ENCODE measurements at places on chromosomes 2 and 18.

DNA sequence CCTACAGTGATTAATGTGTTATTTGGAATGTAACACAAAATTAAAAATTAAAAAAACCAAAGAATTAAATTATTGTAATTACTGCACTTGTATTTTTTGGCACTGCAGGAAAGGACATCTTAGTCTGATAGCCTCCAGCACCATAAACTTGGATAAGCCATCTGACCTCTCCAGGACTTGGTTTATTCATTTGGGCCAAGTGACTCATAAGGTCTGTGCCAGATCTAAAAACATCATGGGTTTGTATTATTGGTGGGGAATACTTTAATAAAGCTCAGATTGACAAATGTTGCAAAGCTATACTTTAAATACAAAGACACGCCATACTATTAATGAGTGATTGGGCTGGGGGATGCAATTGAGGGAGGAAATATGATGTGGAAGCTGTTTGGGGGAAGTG, 225.2 kb downstream of the ZNF521 start:
- DNase-seq, result no peak

GRCh38 chr2:71882949-71883472, 264.7 kb downstream of the CYP26B1 start:
- no peak for DNase-seq

DNA sequence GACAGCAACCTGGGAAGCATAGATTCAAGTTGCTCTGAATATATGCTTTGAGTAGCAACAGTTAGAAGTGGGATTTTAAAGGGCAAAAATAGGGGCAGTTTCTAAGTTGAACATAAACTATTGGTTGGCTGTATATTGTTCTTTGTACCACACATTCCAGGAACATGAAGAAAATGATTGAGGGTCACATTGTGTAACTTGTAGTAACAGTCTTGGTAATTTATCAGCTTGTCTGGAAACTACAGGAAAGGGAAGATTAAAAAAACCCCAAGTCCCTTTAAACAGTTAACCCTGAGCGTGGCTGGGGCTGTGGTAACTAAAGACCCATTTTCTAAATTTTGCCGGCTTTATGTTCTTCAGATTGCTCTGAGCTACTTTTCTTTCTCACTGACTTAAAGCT, 7.4 kb downstream of the PLEKHB2 start:
- no peak for DNase-seq

GRCh38 chr2:238105506-238106338, 5.6 kb downstream of the ESPNL start:
- DNase-seq, result no peak

- no peak for DNase-seq
Measured at GRCh38 chr2:230658877-230659652, 53.6 kb upstream of the CAB39 start.

DNA sequence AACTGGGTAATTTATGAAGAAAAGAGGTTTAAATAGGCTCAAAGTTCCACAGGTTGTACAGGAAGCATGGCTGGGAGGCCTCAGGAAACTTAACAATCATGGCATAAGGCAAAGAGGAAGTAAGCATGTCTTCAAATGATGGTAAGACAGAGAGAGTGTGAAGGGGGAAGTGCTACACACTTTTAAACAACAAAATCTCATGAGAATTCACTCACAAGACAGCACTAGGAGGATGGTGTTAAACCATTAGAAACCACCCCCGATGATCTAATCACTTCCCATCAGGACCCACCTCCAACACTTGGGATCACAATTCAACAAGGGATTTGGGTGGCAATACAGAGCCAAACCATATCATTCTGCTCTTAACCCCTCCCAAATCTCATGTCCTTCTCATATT, 34.9 kb downstream of the CFAP210 start:
- no peak for DNase-seq

DNA sequence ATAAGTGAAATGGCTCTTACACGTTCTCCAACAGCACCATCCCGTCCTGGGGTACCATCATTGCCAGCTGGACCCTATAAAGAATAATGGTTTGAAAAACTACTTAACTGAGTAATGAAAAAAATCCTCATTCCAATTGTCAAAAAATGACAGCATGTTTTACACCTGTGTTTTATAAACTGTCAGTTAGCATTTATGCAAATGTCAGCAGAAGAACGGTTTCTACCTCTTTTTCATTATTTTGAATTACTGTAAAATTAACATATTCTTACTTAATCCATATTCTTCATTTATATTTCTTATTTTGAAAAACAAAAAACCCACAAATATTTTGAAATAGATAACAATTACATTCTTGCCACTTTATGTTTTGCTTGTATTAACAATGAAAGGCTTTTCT, 74.0 kb downstream of the COL3A1 start:
- DNase-seq, result no peak

DNA sequence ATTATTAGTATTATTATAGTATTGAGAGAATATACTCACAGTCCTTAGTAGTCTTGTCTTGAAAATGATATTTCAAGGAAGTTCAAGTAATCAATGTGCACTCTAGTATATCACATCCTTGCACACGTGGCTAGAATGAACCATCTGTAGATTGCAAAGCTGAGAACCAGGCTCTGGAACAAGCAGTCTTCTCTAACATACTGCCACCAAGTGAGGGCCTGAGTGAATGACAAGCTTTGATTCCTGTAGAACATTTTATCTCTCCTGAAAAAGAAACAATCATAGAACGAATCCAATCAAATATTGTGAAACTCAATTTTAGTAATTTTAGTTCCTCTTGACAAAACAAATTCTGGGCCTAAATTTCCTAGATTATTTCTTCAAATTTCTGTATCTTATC, 55.3 kb upstream of the SULT1C3 start:
- DNase-seq, result peak; percentile 10

DNA sequence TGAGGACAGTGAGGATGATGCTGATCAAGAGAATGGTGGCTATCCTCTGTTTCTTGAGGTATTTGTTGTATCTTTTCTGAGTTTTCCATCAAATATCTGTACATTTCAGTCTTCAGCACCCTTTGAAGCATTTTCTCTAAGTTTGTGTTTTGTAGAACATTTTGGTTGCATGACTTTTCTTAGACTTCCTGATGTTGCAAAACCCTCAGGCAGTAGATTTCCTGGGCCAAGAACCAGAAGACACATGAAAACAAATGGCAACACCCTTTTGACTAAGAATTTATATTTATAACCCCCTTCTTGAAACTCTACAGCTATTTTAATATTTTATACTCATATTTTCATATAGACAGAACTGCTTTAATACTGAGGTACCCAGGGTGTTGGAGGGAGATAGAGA, 16.2 kb downstream of the HNMT start:
- no peak for DNase-seq

DNA sequence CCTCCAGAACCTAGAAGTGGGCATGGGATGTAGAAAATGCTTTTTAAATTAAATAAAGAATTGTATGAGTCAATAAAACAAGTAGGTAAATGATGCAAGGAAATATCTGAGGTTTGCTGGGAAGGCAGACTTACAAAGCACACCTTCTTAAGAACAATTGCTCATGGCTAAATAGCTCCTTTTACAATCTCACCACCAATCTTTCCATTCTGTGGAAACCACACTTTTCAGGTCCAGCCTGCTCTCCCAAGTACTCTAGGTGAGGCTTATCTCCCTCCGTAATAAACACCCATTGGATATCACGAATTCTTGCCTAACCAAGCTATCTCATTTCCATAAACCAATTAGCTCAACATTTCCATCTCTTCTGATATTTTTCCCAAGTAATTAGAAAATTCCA, 91.5 kb upstream of the SLC8A1 start:
- DNase-seq, result no peak

- peak; percentile 24 for DNase-seq
Measured at GRCh38 chr2:162888652-162889051, 50.1 kb upstream of the KCNH7 start.

DNA sequence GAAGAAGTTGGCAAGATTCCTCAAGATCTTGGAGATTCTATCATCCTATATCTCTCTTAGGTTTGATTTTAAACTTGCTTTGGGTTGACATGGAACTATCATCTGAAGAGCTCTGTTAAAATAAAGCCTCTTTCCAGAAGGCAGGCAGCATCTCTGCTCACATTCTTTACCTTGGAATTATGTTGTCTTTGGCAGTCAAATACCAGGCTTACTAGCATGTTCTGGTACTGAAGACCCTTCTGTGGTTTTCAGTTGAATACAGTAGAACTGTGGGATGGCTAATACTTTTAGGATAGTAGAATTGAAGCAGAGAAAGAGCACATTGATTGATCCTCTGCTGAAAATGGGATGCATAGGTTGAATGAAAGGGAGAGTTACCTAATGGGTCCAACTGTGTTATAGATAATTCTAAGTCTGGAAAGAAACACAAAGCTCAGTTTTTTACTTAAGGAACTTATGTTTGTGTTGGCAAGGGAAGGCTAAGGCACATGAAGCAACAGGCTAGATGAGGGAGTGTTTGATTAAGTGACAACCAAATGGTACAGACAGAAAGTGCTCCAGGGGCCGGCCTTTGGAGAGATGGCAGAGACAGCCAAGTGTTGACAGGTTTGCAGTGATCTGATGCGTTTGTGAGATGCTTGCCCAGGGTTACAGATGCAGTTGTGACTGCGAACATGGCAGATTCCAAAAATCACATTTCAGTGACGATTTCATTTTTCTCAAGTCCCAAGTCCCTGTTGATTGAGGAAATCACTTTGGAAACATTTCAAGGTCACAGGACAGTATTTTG, 397.9 kb downstream of the MEIS1 start:
- no peak for DNase-seq

Measured in NCI-H1092 treated with DMSO at 0.1 percent for 48 hours (cell line).